ENCODE measurements at places on chromosomes 6 and 20.

- no peak for DNase-seq
Observed at GRCh38 chr20:44040202-44040915, 125.7 kb downstream of the TOX2 start.

DNA sequence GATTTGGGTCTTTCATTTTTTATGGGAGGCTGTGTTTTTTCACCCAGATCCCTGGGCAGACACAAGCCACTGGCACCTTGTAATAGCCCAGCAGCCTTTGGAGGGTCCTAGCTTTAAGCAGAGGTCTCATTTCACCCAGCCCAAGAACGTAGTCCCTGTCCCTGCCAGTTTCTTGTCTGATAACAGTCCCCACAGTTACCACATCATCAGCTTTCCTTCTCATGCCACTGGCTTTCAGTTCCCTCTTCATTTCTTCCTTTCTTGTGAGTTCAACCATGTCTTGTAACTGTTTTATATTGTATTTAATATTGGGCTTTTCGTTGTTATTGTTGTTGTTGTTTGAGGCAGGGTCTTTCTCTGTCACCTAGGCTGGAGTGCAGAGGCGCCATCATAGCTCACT is 10.6 kb downstream of the PNPLA1 start:
- DNase-seq = no peak

- no peak for DNase-seq
Observed at GRCh38 chr20:32451682-32452461, 93.7 kb downstream of the ASXL1 start.

DNA sequence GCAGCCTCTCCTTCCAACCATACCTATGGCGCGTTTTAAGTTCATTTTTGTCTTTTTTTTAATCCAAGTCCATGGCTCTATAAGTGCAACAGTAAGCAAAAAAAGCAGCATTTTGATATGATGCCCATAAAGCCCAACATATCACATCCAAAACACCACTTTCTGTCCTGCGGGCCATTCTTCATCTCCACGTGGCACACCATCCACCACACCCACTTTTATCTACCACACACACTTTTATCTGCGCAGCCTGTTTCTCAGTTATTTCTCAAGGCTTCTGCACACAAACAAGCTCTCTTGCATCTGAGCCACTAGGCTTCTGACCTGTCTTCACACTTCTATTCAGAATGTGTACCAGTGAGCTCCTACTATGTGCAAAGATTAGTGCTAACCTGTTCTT is 5.3 kb downstream of the GCLC start:
- no peak for DNase-seq

- DNase-seq = no peak
Observed at GRCh38 chr20:10984913-10985312, 311.1 kb upstream of the JAG1 start.

- DNase-seq = no peak
Observed at GRCh38 chr6:16582446-16583143, 178.7 kb downstream of the ATXN1 start.

DNA sequence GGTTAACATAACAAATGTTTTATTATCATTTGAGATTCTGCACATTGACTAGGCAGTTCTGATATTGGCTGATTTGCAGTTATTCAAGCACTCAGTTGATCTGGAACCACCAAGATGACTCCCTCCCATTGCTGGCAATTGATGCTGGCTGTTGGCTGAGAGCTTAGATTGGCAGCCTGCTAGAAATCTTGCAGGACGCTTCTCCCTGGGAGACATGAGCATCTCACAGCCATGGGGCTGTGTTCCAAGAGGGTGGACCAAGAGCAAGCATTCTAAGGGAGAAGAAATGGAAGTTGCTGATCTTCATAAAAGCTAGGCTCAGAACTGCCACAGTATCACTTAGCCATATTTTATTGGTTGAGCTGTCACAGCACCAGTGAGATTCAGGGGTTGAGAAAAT is 233.4 kb upstream of the ID4 start:
- DNase-seq = peak; percentile 1

GRCh38 chr20:44738813-44739477 is 6.7 kb upstream of the KCNK15 start:
- peak; percentile 41 for DNase-seq

- DNase-seq = no peak
Observed at GRCh38 chr20:3559637-3560036, 88.8 kb downstream of the ATRN start.

GRCh38 chr20:32224463-32224862 is 16.8 kb downstream of the POFUT1 start:
- DNase-seq = no peak

GRCh38 chr20:35240811-35241293 is 14.4 kb downstream of the MMP24 start:
- no peak for DNase-seq

DNA sequence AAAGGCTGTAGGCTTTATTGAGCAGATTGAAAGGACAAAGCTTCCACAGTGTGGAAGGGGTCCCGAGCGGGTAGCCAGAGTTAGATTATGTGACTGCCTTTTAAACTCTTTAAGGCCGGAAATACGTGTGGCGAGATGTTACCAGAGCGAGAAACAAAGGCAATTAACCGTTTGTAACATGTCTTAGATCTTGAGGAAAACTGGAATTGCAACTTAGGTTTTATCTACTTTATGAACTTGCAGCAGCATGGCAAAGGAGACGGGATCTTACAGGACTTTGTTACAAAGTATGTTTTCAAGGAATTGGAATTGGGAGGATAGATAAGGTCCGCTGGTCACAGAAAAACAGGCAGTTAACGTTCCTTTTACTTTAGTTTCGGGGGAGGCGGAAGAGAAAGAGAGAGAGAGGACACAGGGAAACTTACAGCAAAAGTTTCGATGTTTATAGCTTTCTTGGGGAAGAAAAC is 594.7 kb upstream of the ADGRB3 start:
- no peak for DNase-seq

- no peak for DNase-seq
Observed at GRCh38 chr6:159701413-159701999, 8.5 kb upstream of the SOD2 start.

DNA sequence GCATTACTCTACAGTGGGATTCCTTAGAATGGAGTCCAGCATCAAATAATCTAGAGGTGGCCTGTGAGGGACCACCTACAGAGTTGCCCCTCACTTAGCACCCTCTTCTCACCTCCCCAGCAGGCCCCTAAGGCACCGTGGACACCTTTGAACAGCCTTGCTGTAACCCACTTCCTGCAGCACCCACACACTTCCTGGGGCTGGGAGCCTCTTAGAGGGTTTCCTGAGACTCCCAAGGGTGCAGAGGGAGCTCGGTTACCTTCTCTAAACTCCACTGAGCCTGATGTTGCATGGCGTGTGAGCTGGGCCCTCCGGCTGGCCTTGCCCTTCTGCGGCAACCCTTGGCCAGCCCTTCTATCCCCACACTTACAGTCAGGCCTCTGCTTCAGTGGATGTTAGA is 7.3 kb upstream of the SIRPG start:
- no peak for DNase-seq

- DNase-seq = no peak
Observed at GRCh38 chr20:31833130-31833930, 12.1 kb downstream of the FOXS1 start.

DNA sequence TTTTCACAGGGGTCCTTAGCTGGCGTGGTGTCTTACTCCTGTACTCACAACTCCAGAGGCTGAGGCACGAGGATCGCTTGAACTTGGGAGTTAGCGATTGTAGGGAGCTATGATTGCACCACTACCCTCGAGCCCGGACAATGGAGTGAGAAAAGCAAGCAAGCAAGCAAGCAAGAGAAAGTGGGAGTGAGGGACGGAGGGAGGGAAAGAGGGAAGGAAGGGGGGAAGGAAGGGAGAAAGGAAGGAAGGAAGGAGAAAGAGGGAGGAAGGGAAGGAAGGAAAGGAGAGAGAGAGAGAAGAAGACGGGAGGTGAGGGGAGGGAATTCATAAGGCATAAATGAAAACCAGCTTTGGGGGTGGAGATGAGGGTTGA is 120.5 kb downstream of the TRIM27 start:
- DNase-seq = no peak

DNA sequence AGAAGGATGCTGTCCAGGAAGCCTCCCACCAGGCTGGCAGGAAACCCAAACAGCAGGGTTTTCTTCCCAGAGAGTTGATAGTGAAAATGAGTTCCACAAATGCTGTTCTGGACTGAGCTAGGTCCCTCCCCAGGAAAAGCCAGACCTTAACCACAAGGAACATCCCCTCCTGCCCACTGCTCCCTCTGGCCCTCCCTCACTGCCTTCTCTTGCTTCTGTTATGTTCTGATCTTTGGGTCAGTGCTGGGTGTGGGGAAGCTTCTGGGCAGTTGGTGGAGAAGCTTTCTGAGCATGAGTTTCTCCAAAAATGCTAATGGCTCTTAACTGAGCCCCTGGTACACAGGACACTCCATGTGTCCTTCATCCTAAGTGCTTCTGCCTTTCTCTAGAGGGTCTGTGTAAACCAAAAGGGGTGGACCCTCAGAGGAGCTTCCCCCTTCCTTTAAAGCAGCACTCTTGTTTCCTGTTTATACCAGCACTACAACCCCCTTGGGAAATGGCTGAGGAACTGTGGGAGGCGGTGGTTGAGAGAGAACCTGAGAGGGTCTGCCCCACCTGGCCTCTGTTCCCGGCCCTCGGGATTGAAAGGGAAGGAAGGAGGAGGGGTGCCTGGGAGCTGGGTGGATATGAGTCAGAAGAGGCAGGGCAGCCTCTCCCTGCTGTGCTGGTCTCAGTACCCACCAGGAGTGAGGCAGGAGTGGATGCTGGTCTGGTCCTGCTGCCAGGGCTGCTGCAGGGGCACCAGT is 42.0 kb downstream of the CDS2 start:
- DNase-seq = no peak

GRCh38 chr6:90803956-90804355 is 217.1 kb upstream of the MAP3K7 start:
- no peak for DNase-seq

DNA sequence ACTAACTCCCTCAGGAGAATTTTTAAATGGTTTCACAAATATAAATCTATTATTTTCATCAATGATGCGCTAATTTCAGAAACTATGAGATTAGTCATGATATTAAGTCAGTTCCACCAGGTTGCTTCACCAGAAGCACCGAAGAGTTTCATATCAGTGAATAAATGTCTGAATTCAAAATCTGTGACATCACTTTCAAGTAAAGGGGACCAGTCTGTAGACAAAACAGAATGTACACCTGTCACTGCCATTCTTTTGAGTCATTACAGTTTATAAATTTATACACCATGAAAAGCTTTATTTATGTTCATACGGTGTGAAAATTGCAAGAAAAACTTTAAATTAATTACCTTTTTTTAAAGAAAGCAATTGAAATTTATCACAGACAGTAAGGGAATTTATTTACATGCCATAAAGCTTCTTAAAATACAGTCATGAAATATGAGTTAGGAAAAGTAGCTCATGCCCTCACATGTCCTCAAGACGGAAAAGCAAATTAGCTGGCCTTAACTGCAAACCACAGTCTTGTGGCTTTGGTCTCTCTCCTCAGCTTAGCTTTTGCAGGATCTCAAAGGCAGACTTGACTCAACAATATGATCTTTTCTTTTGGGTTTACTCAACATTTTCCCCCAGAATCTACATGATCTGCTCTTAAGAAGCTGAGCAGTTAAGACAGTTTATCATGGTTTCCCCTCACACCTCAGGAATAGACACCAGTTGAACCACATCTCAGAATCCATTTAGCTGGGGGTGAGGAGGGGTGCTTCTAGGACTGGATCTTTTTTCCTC is 177.7 kb upstream of the MCHR2 start:
- DNase-seq = no peak

DNA sequence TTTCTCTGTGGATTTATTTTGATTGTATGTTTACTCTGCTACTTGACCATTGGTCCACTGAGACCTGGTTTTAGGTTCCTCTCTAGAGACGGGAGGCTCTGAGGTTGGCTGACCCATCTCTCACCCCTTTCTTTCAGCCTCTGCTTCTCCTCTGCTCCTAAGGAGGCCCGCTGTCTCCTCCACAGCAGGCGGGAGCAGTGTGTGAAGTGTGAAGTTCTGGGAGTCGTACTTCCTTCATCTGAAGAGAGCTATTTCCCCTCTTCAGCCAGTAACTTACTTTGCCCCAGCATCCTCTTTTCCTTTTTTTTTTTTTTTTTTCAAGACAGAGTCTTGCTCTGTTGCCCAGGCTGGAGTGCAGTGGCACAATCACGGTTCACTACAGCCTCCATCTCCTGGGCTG is 21.1 kb downstream of the PDRG1 start:
- no peak for DNase-seq

DNA sequence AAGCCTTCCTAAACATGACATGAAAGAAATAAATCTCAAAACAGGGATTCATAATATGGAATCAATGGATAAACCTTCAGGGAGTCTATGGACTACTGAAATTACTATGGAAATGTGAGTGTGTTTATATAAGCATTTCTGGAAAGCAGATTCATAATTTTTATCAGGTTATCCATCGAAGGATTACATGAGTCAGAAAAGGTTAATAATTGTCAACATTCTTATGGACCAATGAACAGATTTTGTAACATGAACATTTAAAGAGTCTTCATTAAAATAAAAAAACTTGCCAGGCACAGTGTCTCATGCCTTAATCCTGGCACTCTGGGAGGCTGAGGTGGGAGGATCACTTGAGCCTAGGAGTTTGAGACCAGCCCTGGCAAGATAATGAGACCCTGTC is 84.8 kb downstream of the AHI1 start:
- no peak for DNase-seq

DNA sequence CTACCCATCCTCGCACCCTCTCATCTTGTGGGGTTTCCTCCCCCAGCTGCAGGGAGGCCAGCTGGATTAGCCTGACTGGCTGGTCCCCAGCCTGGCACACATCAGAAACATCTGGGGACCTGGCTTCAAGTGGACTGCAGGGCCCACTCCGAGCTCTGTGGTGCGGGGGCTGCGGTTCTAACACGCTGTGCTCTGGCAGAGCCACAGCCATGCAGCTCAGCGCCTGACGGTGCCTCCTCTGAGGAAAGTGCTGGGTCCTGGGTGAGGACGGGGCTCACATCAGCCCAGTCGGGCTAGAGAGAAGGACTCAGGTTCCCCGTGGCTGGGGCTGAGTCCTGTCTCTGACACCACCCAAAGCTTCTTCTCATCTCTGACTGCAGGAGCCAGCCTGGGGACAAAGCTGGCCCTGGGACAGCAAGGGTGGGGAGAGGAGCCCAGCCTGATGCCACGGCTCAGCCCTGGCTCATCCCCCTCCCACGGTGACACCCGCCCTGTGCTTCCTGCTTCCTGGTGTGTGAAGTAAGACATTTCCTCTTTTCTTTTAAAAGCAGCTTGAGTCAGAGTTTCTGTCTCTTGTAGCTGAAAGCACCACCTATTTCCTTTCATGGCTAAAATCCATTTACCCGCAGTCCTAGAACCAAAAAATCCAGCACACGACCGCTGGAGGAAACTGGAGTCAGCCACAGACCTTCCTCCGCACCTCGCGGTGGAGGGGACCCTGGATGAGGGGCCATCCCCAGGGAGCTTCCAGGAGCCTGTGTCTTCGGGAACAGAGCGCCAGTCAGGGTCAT is 127.4 kb upstream of the AFDN start:
- DNase-seq = no peak

GRCh38 chr20:32538526-32538939 is 46.6 kb downstream of the NOL4L start:
- DNase-seq = no peak
